H9 (cell line): ENCODE measurements at places on chromosomes 16 and 17.

GRCh38 chr17:17661834-17662385, 19.3 kb upstream of the RAI1 start:
- no peak for DNase-seq

GRCh38 chr16:189604-190186, 9.4 kb downstream of the HBQ1 start:
- DNase-seq: no peak

GRCh38 chr16:275041-275641, 603 bp downstream of the RGS11 start:
- peak; percentile 55 for DNase-seq

GRCh38 chr17:69018022-69018615, 42.6 kb downstream of the ABCA9 start:
- no peak for DNase-seq

- DNase-seq: peak; percentile 61
Measured at GRCh38 chr17:2624292-2624731, 30.9 kb downstream of the PAFAH1B1 start.

GRCh38 chr17:61023996-61024395, 346.3 kb downstream of the BCAS3 start:
- no peak for DNase-seq

DNA sequence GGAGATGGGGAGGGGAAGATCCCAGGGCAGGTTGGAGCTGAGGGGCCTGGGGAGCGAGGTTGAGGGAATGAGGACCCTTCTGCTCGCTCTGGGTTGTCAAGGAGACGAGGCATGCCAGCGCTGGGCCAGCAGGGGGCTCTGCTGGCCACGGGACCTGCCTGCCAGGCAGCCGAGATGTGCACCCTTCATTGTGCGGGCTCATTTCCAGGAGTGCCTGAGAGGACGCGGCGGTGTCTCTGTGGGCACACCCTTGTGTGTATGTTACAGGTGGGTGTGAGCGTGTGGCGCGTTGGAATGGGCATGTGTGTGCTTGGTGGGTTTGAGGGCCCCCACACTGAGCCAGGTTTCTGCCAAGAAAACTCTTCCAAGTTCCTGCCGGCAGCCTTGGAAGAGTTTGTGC, 15.9 kb downstream of the ARHGAP23 start:
- peak; percentile 92 for DNase-seq

GRCh38 chr17:74736513-74737298, at the start of gene RAB37:
Gene RAB37 (plus strand): TSS chr17:74737256. CDS start chr17:74737273, 17 bp downstream.
- peak; percentile 94 for DNase-seq

DNA sequence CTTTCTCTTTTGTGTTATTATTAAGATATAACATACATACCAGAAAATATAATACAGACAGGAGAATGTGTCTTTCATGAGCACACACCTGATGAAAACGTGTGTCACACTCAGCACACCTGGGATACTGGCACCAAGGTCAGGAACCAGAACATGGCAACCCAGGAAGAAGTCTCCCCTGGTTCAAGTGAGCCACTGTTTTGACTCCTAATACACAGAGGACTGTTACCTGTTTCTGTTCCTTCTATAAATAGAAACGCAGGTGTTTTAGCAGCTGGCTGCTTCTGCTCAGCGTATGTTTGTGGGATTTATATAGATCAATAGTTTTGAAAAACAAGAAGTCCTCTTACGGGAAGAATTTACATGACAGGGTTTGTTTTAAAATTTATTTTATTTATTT, 3.5 kb downstream of the SEC14L1 start:
- DNase-seq: no peak

DNA sequence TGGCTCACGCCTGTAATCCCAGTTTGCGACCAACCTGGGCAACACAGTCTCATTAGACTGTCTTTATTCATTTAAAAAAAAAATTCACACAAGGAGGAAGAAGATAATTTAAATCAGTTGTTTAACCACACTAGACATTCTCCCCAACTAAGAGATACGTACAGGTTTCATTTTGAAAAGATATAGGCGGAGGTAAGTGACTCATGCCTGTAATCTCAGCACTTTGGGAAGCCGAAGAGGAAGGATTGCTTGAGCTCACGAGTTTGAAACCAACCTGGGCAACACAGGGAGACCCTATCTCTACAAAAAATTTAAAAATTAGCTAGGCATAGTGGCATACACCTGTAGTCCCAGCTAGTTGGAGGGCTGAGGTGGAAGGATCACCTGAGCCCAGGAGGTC, 5.3 kb downstream of the CMTM4 start:
- DNase-seq: no peak

- DNase-seq: no peak
Measured at GRCh38 chr16:77238593-77238992, 39.4 kb downstream of the SYCE1L start.

DNA sequence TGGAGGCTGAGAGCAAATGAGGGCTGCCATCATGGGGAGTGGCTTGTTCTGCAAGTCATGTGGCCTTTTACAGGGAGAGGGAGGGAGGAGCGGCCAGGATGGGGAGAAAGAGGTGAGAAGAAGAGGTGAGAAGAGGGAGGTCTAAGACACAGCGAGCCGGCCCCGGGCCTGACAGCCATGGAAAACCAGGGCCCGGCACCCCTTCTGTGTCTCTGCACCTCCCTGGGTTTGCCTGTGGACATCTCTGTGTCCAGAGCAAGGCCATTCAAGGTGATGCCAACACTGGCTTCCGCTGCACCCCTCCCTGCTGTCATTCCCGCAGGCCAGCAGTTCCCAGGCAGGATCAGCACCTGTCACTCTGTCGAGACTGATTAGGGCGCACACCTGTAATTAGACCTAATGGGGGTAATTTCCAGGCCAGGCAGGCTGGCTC, 75.6 kb downstream of the MGAT5B start:
- no peak for DNase-seq

DNA sequence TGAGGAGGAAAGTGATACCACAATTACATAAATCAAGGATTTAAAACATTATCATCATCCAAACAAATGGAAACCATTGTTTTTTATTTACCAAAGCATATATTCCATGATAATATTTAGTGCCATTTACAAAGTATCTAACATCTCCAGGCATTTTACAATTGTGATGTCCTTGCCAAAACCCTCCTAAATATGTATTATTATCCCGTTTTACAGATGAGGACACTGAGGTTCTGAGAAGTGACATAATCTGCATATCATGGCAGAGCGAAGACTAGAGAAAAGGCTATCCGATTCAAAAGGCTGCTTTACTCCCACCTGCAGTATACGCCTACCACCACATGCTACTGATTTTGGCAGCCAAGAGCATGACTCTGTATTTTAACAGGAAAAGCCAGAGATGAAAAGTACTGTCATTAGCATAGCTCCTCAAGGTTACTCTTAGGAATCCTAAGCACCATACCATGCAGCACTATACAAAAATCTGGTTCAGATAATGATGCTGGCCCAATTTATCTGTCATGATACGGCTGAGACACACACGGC, 301.4 kb downstream of the CA10 start:
- peak; percentile 41 for DNase-seq

- DNase-seq: no peak
Measured at GRCh38 chr17:28912281-28912937, 9.5 kb upstream of the DHRS13 start.

GRCh38 chr17:17356149-17356930, 53.2 kb downstream of the NT5M start:
- DNase-seq: peak; percentile 91

DNA sequence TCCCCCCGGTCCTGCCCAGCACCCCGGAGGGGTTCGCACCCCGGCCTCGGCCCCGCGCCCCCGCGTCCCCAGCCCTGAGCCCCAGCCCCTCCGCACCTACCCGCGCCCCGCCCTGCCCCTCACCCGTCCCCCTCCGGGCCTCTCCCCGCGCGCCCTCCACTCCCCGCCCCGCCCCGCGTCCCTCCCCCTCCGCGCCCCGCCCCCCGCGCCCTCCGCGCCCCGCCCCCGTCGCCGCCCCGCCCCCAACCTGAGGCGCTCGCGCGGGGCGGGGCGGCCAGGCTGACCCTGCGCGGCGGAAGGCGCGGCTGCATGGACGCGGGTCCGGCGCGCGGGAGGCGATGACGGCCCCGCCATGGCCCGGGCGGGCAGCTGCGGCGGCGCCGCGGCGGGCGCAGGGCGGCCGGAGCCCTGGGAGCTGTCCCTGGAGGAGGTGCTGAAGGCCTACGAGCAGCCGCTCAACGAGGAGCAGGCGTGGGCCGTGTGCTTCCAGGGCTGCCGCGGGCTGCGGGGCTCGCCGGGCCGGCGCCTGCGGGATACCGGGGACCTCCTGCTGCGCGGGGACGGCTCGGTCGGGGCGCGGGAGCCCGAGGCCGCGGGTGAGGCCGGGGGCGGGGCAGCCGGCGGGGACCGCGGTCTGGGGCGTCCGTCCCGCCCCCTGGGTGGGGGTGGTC, at the start of gene SPIRE2:
SPIRE2 (plus strand) TSS at position 277 of the 671 bp plus-strand sequence; CDS start at position 353, 76 bp downstream.
- peak; percentile 79 for DNase-seq

DNA sequence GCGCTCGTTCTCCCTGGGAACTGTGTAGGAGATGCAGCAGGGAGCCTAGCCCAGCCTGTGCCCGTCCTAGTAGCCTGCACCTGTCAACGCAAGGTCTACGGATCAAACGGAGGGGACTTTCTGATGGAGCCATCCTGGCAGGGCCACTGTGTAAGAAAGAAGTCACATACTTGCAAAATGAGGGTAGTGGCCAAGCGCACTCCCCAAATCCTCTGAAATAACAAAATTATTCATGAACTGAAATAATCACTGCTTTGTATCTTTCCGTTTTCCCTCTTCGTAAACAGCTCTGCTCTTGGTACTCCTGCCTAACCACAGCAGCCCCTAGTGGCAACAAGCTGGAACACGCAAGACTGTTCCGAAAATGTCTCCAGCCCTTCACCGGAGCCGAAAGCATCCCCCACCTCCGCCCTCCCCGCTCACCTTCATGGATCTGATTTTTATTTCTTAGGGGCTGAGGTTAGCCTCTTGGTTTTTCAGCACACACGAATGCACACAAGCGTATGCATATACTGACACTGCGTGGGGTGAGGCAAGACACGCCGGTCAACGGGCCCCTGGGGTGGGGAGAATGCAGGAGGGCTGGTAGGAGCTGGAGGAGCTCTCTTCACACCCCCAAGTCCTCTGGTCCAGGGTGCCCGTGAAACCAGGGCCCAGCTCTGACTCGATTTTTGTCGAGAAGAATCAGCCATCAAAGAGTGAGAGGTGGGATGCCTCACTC, 100.8 kb downstream of the ABCC12 start:
- DNase-seq: peak; percentile 73

DNA sequence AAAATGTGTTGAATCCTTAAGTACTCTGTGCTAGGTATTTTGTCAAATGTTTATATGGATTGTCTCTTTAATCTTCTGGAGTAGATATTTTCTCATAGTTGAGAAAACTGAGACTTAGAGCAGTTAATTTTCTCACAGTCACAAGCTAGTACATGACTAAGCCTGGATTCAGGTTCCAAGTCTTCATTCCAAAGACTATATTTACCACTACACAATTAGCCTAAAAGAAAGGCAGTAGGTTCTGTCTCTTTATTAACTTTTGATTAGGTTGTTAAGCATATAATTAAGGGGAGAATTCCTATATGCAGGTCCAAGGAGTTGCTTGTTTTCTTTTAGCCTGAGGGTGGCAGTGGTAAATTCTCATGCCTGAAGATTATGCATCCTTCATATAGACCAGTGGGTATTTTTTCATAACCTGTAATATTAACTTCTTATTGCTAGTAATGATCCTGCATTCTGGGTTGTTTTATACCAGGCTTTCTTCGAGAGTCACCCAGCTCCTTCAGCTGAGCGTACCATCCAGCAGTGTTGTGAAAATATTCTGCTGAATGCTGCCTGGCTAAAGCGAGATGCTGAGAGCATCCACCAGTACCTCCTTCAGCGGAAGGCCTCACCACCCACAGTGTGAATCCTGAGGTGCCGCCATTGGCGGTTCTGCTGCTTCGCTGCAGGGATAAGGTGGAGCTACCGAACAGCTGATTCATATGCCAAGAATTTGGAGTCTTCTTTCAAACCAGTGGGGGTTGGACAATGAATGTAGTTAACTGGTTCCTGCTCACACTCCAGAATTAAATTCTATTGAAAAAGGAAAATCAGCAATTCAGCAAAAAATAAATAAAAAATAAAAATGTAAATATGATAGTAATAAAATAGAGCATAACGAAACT, 28.2 kb upstream of the KPNB1 start:
- peak; percentile 90 for DNase-seq

DNA sequence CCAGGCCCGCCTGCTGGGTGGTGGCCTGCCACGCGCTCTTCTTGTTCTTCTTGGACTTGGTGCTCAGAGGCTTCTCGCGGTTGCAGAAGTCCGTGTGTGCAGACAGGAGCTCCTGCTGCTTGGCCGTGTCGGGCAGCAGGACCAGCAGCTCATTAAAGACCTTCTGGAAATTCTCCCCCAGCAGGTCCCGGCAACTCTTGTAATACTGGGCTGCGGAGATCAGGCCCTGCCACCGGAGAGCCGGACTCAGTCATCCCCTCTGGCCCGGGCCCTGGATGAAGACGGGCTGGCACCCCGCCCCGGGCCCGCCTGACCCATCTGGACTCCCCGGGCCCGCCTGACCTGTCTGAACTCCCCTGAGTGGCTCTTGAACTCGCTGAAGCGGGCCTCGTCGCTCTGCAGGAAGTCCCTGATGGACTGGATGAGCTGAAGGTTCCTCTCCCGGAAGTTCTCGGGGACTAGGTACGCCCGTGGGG, 8.6 kb downstream of the SYNGR3 start:
- DNase-seq: no peak

DNA sequence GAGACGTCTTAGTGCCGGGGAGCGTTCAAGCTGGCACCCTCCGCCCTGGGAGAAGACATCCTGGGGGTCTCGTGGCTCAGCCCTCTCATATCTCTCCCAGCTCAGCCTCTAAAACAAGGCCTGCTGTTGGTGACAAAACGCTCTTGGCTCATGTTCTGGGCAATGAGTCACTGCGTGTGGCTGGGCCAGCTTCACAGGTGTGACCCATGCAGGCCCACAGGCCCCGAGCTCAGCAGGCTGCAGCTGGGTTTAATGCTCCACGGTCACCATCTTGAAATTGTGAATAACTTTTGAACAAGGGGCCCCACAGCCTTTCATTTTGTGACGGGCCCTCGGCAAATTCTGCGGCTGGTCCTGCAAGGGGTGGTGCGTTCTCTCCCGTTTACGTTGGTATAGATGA, 22.4 kb downstream of the GAA start:
- peak; percentile 40 for DNase-seq

DNA sequence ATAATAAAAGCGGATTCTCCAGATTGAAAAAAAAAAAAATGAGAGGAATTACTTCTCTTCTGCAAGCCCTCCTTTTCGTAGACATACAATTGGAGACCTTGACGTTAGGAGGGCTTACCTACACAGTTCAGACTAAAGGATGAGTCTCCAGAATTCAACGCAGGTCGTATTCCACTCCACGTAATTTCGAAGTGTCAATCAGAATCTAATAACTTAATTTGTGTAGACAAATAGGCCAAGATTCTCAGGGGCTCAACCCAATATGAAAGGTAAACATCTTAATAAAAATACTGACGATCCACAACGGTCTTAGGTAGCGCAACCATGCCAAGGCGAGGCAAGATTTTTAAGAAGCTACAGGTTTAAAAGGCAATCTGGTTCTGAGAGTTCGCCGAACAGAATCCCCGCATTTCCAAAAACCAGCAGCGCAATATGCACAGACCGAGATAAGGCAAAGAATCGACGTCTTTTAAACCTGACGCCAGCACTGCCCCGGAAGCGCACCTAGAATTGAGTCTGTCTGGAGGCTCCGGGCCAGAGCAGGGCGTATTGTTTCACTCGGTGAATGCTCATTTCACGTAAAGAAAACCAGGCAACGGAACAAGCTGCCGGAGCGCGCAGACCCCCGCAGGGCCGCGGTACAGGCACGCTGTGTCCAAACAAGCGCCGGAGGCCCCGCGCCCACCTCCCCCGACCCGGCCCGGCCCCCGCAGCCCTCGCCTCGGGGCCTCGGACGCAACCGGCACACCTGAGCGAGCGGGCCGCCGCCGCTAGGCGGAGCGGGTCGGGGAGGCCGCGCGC, 623 bp downstream of the MBTPS1 start:
- no peak for DNase-seq
